ENCODE measurements at places on chromosomes 1 and 21. TPM values are rescaled to one million over a fixed set of nuclear protein-coding genes. Genes with fewer than 3 reads are reported as not detected.

TGFB2 gene
- total RNA-seq = not detected

SH3BGRL3 gene
- 165 TPM for total RNA-seq

- H3K27ac ChIP-seq = no peak overlapping the region
- H3K4me3 ChIP-seq = no peak overlapping the region
- H3K4me1 ChIP-seq = no peaks in the 10 kb centered on the region
- H3K27me3 ChIP-seq = no peaks in the 10 kb centered on the region
These were observed 148.4 kb upstream of the MAP1LC3C start for GRCh38 chr1:242147096-242147976.

NEK2 gene
- 41.9 TPM for total RNA-seq

DNA sequence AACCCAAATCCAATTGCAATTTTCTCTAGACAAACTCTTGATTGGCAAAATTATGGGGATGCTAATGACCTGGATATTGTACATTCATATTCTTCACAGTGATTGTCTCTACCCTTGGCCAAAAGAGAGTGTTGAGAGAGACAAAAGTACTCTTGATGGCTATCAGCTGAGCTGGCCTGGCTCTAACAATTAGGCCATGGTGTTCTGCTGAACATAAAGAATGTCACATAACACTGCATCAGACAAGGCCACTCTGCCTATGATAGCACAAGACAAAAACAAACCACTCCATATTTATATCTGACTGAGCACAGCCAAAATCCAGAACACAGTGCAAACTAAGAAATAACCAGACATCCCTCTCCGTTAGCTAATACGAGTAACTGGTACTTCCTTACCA is 101.7 kb downstream of the ADAMTS1 start:
- no peaks in the 10 kb centered on the region for H3K36me3 ChIP-seq
- no peaks in the 10 kb centered on the region for H3K4me1 ChIP-seq
- no peaks in the 10 kb centered on the region for H3K27me3 ChIP-seq
- no peak overlapping the region for H3K27ac ChIP-seq
- no peak for DNase-seq

- no peak overlapping the region for H3K27ac ChIP-seq
- DNase-seq = no peak
- no peak overlapping the region for H3K4me3 ChIP-seq
These were observed 182.4 kb downstream of the BACH1 start for GRCh38 chr21:29481081-29481480.

BECN2 gene
- total RNA-seq = not detected

- H3K27ac ChIP-seq = no peak overlapping the region
- peaks cover 19% of the 10 kb centered on the region for H3K27me3 ChIP-seq
- DNase-seq = no peak
- H3K36me3 ChIP-seq = no peaks in the 10 kb centered on the region
These were observed 5.9 kb upstream of the FOXO6 start for GRCh38 chr1:41355356-41355755.

GRCh38 chr1:47709019-47709871 is 271.4 kb downstream of the FOXD2 start:
- H3K4me1 ChIP-seq = peaks cover 9% of the 10 kb centered on the region
- peak overlapping the region; percentile 58 for H3K4me3 ChIP-seq
- no peak overlapping the region for H3K27ac ChIP-seq

ADAMTSL4 gene
- total RNA-seq = 0.86 TPM

GRCh38 chr1:70866542-70867264 is 180.9 kb downstream of the PTGER3 start:
- no peak for DNase-seq
- no peak overlapping the region for H3K27ac ChIP-seq
- H3K4me3 ChIP-seq = no peak overlapping the region

DNA sequence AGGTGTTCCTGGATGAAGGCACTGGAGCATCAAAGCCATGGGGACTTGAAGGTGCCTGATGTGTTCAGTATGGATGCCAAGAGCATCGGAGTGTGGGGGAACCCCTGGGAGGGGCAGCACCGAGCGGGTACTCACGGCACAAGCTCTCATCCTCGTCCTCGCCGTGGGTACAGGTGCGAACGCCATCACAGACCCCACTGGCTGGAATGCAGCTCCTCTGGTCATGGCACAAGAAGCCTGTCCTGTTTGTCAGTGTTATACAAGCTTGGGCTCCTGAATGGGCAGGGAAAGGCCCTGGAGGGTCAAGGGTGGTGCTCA is 6.0 kb downstream of the LDLRAD1 start:
- H3K27ac ChIP-seq = no peak overlapping the region
- no peaks in the 10 kb centered on the region for H3K27me3 ChIP-seq
- no peak overlapping the region for H3K4me3 ChIP-seq
- no peaks in the 10 kb centered on the region for H3K36me3 ChIP-seq

NT5C1A gene
- not detected for total RNA-seq

All from activated T-cell treated with anti-CD3 and anti-CD28 coated beads, Interleukin-2, amount 50 U/mL, for 72 hours (primary cell).